Fibroblast of the aortic adventitia (primary cell): ENCODE measurements at places on chromosomes 3 and 15.

DNA sequence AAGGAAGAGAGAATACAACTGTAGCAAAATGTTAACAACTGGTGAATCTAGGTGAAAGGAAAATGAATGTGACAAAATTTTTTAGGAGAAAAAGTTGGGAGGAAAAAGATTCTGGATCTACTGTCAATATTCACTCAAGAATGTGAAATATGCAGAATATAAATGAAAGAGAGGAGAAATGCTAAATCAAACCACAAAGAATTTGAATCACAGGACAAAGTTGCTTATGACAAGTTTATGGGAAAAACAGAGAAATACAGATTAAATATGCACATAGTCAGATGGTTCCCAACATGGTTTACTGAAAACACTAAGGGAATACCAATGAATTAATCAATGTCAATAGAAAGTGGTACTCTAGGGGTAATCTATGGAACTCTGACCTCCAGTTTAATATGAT is 27.6 kb downstream of the C3orf33 start:
- DNase-seq, result no peak

GRCh38 chr3:44395714-44396113 is 57.1 kb downstream of the TCAIM start:
- no peak for DNase-seq

- DNase-seq, result peak; percentile 94
Measured at GRCh38 chr15:83848315-83849050, 194.6 kb downstream of the ADAMTSL3 start.

DNA sequence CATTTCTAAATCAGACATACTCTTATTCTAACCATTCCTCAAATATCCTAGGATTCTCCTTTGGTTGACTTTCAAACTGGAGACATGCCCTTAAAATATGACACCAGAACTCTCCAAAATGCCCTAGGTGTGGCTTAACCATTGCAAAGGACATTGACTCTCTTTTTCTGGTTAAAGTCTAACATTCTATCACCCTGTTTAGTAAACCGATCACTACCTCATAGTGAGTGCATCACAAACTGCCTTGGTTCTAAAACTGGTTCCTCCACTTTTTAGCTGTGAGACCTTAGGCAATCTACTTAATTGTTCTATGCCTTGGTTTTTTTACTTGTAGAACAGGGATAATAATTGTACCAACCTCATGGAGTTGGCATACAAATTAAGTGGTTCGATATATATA is 224.3 kb downstream of the CDIN1 start:
- DNase-seq, result no peak

- peak; percentile 89 for DNase-seq
Measured at GRCh38 chr3:57091521-57092273, 31.2 kb downstream of the SPATA12 start.

DNA sequence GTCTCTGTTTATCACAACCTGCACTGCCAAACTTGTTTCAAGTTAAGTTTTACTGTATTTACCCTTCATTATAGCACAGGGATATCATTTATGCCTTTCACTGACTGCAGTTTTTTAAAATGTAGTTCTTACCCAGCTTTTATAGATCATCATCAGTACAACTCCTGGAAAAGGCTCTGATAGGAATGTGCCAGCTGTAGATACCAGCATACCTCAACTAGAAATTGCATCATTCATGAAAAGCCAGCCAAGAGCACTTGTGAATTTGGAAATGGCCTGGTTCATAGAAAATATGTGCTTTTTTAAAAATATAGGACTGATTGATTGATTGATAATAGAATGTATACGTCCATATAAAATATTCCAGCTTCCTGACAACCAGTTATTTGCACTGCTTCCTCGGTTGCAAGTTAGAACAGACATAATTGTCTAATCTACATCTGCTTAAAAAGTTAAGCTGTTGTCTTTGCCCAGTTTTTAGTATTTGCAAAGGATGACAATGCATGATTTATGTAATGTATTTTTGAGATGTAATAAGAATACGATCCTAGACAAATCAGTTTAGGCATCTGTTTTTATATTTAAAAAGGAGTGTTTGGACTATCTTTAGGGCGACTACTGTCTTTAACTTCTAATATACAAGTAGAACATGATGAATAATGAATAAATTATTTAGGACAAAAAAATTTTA is 58.5 kb downstream of the DCUN1D1 start:
- peak; percentile 84 for DNase-seq

DNA sequence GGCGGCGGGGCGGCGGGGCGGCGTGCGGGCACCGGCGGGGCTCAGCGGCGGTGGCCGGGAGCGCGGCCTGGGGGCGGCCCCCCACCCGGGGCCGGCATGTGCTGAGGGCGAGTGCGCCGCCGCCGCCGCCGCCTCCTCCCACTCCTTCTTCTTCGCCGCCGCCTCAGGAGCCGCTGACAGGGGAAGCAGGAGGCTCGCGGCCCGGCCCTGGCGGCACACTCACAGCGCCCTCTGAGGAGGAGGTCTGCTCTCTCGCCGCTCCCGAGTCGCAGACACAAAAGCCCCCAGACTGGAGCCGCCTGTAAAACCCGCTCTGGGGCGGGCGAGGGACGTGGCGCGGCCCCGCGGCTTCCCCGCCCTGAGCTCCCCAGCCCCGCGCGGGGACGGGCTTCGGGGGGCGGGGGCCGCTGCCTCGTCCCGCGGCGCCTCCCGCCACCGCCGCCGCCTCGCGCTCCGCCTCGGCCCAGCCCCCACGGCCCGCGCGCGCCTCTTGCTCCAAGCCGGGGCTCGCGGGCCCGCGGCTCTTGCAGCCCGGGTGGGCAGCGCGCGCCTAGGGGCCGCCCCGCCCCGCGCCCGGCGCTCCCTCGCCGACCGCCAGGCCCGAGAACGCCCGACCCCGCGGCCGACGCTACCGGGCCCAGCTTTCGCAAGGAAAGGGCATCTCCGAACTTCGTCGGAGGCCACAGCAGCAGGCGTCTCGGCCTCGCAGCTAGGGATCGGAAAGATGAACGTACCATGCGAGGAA is at the start of gene PYGO1:
Gene PYGO1, minus strand, starts transcription at position 276 of the 745 bp plus-strand sequence. CDS start 462 bp downstream, outside the sequence.
- DNase-seq, result peak; percentile 56

DNA sequence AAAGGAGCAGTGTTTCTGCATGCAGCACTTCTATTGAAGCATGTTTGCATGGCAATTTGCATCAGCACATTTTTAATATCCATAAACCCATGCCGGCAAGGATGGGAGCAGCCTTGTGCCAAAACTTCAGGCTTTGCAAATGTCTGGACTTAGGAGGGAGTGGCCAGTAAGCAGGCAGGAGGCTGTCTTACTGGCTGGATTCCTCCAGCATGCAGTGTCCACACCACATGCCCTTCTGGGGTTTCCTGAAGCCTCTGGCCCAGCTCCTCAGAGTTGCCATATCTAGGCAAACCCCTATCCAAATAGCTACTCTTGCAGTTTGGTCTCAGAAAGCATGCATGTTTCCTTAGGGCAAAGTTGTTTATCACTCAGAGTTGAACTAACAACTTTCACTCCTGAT is 139.1 kb upstream of the MRPS22 start:
- peak; percentile 22 for DNase-seq
